ENCODE measurements at places on chromosomes 1 and 21.

DNA sequence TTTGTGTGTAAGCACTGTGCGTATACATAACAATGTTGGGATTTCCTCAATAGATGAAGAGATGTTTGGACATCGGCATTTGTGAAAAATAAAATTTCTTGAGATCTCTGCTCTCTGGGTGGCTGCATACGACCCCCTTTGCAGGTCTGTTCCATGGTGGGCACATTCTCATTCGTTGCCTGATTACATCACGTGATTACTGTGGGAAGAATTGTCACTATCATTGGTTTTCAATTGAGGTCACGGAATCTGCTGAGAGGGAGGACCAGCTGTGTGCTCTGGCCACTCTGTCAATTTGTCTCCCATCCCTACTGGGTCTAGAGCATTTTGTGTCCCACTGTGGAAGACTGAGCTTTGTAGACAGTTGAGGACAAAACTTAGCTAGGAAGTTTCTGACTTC is 81.8 kb downstream of the DISC1 start:
- no peak for DNase-seq

- DNase-seq = no peak
These were observed 84.3 kb downstream of the HS2ST1 start for GRCh38 chr1:86998727-86999126.

GRCh38 chr1:51264451-51264850 is 28.4 kb downstream of the RNF11 start:
- no peak for DNase-seq

GRCh38 chr1:236064674-236065508 is at the start of gene NID1:
Gene NID1, minus strand, starts transcription at chr1:236065090. Its CDS starts 11 bp downstream, at chr1:236065079.
- DNase-seq = no peak

DNA sequence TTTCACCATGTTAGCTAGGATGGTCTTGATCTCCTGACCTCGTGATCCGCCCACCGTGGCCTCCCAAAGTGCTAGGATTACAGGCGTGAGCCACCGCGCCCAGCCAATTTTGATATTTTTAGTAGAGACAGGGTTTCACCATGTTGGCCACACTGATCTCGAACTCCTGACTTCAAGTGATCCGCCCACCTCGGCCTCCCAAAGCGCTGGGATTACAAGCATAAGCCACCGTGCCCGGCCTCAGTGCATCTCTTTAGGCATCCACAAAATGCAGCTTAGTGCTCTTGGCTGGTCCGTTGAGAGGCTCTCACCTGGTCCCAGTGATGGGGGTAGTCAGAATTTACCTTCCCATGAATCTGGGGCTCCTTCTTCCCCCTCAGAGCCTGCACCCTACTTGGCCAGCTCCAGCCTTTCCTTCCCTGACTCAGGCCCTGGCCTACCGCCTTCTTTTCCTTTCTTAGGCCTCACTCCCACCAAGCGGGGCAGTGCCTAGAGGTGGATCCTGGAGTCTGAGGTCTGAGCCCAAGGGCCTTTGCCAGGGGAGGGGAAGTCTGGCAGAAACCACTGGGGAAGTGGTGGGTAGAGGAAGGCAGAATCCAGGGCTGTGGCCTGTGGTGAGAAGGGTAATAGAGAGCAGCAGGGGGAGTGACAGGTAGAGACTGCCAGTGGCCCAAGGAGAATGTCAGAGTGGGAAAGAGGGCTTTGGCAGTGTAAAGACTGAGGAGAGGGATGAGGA is 3.7 kb downstream of the LENEP start:
- no peak for DNase-seq

DNA sequence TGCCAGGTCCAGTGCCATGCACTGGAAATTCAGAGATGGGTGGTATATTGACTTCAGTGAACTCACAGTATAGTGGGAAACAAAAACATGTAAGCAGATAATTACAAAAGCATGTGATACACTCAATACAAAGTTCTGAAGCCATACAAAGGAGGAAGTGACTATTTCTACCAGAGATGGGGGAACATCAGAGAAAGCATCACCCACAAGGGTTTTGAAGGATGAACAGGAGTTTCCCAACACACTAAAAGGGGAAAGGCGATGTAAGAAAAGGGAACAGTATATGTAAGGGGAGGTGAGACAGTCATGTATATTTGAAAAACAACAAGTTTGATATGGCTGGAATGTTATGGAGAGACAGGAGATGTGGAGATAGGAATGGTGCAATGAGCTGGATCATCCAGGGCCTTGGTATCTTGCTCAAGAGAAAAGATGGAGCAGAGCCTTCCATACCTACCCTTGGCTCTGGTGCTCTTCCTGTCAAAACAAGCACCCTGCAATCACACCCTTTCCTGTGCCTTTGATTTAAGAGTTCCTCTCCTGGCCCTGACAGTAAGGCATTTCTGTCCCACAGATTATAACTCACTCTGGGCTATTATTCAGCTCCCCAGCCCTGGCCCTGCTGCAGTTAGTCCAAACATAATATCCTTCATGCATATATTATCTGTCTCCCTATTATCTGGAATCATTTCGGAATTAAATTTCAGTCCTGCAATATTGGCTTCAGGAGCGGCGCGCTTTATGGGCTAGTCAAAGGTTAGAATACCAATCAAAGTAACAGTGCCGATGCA is 60.5 kb downstream of the DMAP1 start:
- no peak for DNase-seq

GRCh38 chr1:228935198-228935663 is 200.0 kb downstream of the RHOU start:
- no peak for DNase-seq

DNA sequence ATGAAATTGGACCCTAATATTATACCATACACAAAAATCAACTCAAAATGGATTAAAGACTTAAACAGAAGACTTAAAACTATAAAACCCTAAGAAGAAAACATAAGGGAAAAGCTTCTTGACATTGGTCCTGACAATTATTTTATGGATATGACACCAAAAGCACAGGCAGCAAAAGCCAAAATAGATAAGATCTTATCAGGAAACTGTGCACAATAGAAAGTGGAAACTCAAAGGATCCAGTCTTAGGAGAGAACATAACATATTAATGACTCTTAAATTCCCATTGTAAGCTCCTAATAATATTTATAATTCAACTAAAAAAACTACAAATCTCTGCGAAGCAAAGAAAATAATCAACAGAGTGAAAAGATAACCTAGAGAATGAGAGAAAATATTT is 39.8 kb downstream of the RGS13 start:
- no peak for DNase-seq

GRCh38 chr1:20663365-20663764 is 2.2 kb upstream of the DDOST start:
- no peak for DNase-seq

GRCh38 chr1:84086189-84086588 is 57.9 kb upstream of the PRKACB start:
- no peak for DNase-seq

GRCh38 chr1:40248412-40248811 is 675 bp downstream of the TMCO2 start:
- no peak for DNase-seq

GRCh38 chr1:7313826-7314225 is 457.3 kb upstream of the VAMP3 start:
- no peak for DNase-seq

DNA sequence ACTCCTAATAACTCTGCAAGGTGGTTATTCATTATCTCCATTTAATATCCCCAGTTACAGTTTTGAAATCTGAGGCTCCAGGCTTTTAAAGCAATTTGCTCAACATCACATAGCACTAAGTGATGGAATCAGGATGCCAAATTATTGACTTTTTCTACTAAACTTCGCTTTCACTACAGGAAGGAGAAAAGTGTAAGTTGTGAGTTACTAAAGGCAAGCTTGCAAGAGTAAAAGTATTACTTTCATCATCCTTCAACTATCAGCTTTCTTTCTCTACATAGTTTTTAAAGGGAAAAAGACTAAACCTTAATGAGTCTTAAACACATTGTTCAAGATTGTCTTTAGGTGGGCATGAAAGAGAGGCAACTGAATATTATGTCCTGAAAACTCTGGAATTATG is 1.8 kb downstream of the OSBPL9 start:
- DNase-seq = no peak

- DNase-seq = no peak
These were observed 65.4 kb upstream of the LYST start for GRCh38 chr1:235932090-235932510.
